ENCODE measurements at places on chromosomes 2 and 18.

DNA sequence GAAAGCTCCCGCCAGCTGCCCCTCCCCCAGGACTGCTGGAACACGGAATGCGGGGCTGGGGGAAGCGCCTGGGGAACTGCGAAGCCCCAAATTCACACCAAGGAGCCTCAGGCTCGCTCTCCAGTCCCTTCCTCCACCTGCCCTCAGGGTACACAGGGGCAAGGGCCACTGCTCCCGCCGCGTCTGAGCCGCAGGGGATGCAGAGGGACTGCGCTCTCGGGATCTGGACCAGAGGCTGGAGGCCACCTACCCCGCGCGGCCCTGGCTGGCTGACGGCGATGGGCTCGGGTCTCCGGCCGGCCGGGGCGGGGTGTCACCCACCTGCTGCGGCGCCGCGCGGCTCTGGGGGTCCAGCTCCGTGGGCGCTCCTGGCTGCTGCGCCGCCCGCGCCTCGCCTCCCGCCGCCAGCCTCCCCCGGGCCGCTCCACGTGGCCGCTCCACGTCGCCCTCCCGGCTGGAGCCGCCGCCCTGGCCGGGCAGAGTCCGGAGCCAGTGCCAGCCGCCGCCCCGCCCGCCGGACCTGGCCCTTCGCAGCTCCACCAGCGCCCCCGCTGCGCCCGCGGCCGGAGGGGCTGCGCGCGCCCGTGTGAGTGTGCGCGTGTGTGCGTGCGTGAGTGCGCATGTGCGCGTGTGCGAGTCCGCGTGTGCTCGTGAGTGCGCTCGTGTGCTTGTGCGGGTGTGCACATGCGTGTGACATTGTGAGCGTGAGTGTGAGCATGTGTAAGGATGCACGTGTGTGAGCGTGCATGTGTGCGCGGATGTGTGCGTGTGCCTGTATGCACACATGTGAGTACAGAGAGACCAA is at the start of gene CGREF1:
Gene CGREF1 (minus strand): TSS at position 604 of the 805 bp plus-strand sequence. CDS start 14,762 bp downstream, outside the sequence.
- DNase-seq: no peak

- DNase-seq: no peak
Observed at GRCh38 chr18:79625195-79625923, 54.2 kb upstream of the CTDP1 start.

GRCh38 chr2:101476605-101477208 is 1.8 kb upstream of the RFX8 start:
- no peak for DNase-seq

DNA sequence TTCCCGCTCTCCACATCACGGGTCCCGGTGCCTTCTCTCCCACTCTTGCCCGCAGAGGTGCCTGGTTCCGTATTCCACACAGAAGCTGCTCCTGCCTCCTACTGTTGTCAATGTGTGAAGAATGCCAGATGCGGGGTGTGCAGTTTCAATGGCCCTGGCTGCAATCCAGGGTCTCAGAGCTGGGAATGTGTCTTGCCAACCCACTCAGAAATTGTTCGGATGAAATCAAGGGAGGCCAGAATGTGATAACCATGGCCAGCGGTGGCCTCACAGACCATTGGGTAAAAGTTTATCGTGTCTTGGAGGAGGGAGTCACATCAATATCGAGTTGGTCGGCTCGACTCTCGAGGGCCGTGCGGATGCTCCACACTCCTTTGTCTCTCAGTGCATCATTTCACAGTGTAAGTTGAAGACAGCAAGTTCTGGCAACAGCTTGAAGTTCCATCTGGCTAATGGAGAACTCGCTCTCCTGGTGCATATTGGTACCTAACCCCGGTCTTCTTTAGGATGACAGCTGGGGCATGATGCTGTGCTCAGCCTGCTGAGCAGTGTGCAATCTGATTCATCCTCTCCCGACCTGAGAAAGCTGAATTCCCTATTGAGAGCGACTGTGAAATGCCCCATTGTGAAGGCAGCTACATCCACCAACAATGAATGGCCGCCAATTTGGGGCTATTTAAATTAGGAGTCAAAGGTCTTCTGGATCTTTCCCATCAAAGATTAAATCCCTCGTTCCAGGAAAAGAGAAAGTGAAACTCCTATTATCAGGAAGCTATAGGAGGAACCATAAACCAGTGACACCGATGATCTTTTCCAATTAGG is 389.0 kb downstream of the SOX11 start:
- DNase-seq: no peak

GRCh38 chr18:43847164-43848091 is 570.1 kb upstream of the SYT4 start:
- no peak for DNase-seq

Measured in thymus (tissue), 14 donors.